Activated CD8-positive, alpha-beta memory T cell treated with anti-CD3 and anti-CD28 coated beads, Interleukin-2, amount 10 ng/mL, durations not matched to agents 7 days and 5 days (primary cell): ENCODE measurements at places on chromosomes 3 and 15.

GRCh38 chr15:66749841-66750575 lies 48.0 kb downstream of the SMAD6 start:
- no peak overlapping the region for H3K27ac ChIP-seq
- H3K4me3 ChIP-seq, result no peak overlapping the region
- no peak for DNase-seq

DNA sequence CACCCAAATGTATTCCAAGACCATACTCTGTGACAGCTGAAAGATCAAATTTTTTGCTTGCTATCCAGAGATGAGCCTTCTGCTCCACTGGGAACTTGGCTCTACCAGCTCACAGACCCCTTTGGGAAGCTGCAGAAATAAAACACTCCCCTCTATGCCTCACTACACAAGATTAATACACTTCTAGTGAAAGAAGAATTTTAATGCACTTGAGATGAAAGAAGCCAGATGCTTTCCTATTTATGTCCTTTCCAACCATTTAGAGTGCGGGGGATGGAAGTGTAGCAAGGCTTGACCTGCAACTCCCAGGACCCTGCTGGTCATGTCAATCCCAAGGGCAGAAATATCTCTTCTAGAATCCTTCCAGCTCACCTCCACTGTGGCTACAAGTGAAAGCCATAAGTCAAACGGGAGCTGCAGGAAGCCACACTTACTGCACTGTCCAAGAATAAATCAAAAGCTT lies 34.7 kb downstream of the ANXA2 start:
- no peaks in the 10 kb centered on the region for H3K27me3 ChIP-seq
- H3K27ac ChIP-seq, result peak overlapping the region; percentile 61
- no peak for DNase-seq
- H3K4me3 ChIP-seq, result no peak overlapping the region

- no peaks in the 10 kb centered on the region for H3K36me3 ChIP-seq
- H3K4me1 ChIP-seq, result no peaks in the 10 kb centered on the region
- DNase-seq, result no peak
- no peak overlapping the region for H3K4me3 ChIP-seq
- H3K27ac ChIP-seq, result no peak overlapping the region
Measured at GRCh38 chr3:155629056-155629455, 115.8 kb downstream of the PLCH1 start.

DNA sequence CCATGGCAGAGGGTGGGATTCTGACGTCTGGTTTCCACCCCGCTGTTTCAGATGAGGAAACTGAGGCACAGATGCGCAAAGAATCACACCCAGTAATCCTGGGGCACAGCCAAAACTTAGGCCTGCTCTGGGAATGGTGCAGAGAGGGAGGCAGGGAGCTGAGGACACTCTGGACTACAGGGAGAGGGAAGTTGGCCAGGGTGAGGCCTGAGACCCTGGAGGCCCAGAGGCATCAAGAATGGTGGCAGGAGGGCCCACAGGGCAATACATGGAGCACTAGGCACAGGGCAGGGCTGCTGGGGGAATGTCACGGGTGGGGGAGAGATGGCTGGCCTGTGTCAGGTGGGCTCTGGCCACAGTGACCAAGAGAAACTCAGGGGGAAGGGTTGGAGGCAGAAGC lies 63.6 kb downstream of the TLE3 start:
- no peak for DNase-seq
- H3K27ac ChIP-seq, result no peak overlapping the region
- H3K4me1 ChIP-seq, result no peaks in the 10 kb centered on the region
- no peak overlapping the region for H3K4me3 ChIP-seq
- peaks cover 12% of the 10 kb centered on the region for H3K27me3 ChIP-seq

DNA sequence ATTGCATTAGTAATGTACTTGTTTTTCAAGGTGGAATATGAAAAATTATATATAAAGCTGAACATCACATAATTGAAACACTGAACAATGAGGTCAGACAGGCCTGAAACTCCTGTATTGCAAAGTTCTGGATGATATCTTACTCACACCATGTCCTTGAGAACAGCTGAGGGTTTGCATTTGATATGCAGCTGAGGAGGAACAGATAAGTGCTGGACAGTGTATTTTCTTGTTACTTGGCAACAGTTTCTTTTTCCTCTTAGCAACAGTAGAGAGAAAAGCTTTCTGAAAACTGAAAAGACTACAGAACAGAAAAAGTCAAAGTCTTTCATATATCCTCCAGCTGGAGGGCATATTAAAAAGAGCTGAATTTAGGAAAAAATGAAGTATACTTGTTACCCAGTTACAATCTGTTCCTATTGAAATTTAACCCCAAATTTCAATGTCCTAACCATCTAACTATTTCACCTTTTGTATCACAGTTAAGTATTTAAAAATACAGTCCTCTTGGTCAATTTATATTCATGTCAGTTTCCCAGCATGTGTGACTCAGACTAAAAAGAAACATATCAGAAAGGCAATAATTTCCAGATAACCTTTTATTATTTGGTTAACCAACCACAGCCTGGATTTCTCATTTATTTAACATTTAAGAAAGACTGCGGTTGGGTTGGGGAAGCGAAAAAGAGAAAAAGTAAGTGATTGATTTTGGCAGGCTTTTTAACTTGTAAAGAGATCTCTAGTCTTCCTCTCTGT lies 733.0 kb upstream of the DPPA4 start:
- no peaks in the 10 kb centered on the region for H3K27me3 ChIP-seq
- no peak overlapping the region for H3K4me3 ChIP-seq
- no peak for DNase-seq
- H3K36me3 ChIP-seq, result peaks cover 5% of the 10 kb centered on the region
- H3K27ac ChIP-seq, result no peak overlapping the region
- H3K4me1 ChIP-seq, result peaks cover 13% of the 10 kb centered on the region

GRCh38 chr3:104939196-104939595 lies 427.5 kb upstream of the ALCAM start:
- no peaks in the 10 kb centered on the region for H3K4me1 ChIP-seq
- no peaks in the 10 kb centered on the region for H3K27me3 ChIP-seq
- no peaks in the 10 kb centered on the region for H3K36me3 ChIP-seq
- H3K27ac ChIP-seq, result no peak overlapping the region
- H3K4me3 ChIP-seq, result no peak overlapping the region
- no peak for DNase-seq

DNA sequence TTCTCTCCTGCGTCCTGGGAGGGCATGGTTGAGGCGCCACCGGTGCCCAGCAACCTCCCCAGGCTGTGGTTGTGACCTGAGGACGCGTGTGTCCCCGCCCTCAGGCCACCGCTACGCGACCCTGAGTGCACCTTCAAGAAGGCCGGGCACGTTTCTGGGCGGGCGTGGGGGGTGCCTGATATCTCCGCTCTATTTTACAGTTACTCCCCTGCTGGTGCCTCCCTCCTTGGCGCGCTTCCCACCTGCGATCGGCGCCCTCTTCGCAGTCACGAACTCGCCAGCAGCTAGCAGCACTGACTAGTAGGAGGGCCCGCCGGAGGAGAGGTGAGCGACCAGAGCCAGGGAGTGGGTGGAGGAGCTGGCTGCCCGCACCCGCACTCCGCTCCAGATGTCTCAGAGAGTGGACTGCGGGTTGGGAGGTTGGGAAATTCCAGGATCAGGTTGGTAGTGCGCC lies 43.2 kb upstream of the POLG start:
- peak overlapping the region; percentile 80 for H3K27ac ChIP-seq
- no peaks in the 10 kb centered on the region for H3K36me3 ChIP-seq
- H3K4me3 ChIP-seq, result peak overlapping the region; percentile 59
- peaks cover 91% of the 10 kb centered on the region for H3K27me3 ChIP-seq
- H3K4me1 ChIP-seq, result peaks cover 4% of the 10 kb centered on the region

DNA sequence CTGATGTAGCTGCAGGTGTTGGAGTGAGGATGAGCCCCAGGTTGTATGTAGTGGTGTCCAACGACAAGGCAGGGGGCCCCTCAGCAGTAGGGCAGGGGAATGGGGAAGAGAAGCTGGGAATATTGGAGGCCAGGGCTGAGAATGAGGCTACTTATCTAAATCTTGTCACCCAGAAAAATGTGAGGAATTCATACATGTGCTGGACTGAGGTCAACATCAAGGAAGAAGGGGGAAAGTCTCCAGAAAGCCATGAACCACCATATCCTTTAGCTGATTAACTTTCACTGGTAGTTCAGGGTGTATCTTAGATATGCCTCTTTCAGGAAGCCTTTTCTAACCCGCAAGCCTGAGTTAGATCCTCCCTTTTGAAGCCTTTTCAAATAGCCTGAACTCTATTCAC lies 22.6 kb upstream of the FSTL1 start:
- H3K4me3 ChIP-seq, result no peak overlapping the region
- no peaks in the 10 kb centered on the region for H3K36me3 ChIP-seq

DNA sequence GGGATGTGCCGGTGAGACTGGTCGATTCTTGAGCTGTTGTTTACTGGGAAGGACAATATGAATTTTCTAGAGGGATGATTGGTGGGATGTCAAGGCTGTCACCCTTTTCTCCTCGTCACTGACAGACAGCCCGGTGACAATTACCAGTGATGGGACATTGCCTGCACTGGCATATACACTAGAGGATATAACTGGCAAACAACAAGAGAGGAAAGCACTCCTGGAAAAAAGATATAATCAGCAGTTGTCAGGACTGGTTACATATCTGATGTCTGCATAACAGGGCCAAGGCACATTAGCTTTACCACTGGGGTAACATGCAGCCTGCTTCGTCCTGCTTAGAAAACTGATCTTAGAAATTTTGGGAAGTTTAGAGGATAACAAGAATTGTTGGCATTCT lies 131.1 kb downstream of the ROBO2 start:
- H3K27me3 ChIP-seq, result no peaks in the 10 kb centered on the region
- H3K27ac ChIP-seq, result no peak overlapping the region
- H3K36me3 ChIP-seq, result no peaks in the 10 kb centered on the region
- no peak overlapping the region for H3K4me3 ChIP-seq

DNA sequence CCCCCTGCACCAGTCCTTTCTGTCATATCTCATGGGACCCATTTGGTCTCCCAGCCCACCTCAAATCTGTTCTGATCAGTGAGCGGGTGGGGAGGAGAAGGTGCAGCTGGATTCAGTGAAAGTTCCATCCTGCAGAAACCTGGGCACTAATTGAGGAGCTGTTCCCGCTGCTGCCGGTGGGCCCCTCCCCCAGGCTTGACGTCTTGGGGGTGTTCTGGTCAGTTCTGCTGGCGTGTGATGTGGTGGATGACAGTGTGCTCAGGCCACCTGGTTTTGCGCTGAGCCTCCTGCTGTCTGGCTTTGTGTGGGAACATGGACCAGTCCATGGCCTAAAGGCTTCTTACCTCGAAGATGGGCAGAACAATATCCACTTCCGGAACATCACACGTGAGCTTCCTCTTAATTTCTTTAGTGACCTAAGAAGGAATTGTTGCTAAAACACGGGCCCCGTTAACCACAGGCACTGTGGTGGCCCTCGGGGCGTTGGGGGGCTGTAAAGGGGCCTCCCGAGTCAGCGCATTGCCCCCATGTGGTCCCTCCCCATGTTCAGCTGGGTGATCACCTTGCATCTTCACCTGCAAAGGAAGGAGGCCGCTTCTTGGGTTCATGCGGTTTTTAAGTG lies 59.7 kb downstream of the RGMA start:
- H3K27me3 ChIP-seq, result no peaks in the 10 kb centered on the region
- H3K4me3 ChIP-seq, result no peak overlapping the region
- no peak overlapping the region for H3K27ac ChIP-seq
- H3K36me3 ChIP-seq, result peaks cover 23% of the 10 kb centered on the region
- H3K4me1 ChIP-seq, result peaks cover 24% of the 10 kb centered on the region

DNA sequence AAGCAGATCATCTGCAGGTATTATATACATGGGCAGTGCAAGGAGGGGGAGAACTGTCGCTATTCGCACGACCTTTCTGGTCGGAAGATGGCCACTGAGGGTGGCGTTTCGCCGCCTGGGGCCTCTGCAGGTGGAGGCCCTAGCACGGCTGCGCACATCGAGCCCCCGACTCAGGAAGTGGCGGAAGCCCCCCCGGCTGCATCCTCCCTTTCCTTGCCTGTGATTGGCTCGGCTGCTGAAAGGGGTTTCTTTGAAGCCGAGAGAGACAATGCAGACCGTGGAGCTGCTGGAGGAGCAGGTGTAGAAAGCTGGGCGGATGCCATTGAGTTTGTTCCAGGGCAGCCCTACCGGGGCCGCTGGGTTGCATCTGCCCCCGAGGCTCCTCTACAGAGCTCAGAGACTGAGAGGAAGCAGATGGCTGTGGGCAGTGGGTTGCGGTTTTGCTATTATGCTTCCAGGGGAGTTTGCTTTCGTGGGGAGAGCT lies 639 bp downstream of the MKRN3 start:
- H3K36me3 ChIP-seq, result no peaks in the 10 kb centered on the region
- peak overlapping the region; percentile 72 for H3K27ac ChIP-seq
- H3K27me3 ChIP-seq, result no peaks in the 10 kb centered on the region
- H3K4me1 ChIP-seq, result no peaks in the 10 kb centered on the region
- peak; percentile 41 for DNase-seq
- H3K4me3 ChIP-seq, result peak overlapping the region; percentile 55

DNA sequence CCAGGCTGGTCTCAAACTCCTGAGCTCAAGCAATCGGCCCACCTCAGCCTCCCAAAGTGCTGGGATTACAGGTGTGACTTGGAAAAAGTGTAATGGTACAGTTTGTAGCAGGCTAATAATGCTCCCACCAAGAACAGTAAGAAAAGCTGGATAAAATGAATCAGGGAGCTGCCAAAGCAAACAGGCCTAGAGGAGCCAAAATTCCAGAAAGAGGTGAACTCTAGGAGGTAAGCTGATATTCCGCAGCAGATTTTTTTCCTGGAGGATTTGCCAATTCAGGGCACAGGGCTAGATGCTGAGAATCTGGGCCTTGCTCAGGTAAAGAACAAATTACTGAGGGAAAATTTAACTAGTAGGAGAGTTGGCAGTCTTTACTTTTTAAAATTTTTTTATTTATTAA lies 11.0 kb upstream of the PCYT1A start:
- no peak overlapping the region for H3K27ac ChIP-seq
- H3K4me3 ChIP-seq, result no peak overlapping the region
- peaks cover 22% of the 10 kb centered on the region for H3K36me3 ChIP-seq
- no peaks in the 10 kb centered on the region for H3K27me3 ChIP-seq
- peaks cover 8% of the 10 kb centered on the region for H3K4me1 ChIP-seq

DNA sequence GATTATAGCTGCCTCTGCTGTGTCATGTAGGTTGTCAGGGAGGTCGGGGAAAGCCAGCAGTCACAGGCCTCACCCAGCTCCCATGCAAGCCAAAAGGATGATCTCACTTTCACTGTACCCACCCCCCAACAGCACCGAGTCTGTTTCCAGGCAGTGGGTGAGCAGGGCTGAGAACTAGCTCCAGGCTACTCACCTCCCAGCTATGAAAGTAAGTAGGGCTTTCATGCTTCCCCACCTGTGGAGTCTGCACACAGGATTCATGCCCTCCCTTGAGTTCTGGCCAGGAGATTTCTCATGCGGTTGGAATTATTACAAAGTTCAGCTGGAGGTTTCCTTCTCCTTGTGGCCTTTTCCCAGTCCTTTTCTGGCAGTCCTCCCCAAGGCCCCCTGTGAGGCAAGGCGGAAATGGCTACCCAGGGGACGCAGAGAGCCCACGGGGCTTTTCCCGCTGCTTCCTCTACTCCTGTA lies 356.2 kb downstream of the SV2B start:
- no peak for DNase-seq
- peaks cover 21% of the 10 kb centered on the region for H3K36me3 ChIP-seq
- no peak overlapping the region for H3K4me3 ChIP-seq
- H3K4me1 ChIP-seq, result peaks cover 19% of the 10 kb centered on the region
- H3K27ac ChIP-seq, result no peak overlapping the region
